Stomach (tissue), 19 donors: ENCODE measurements at places on chromosomes 5 and 9.

DNA sequence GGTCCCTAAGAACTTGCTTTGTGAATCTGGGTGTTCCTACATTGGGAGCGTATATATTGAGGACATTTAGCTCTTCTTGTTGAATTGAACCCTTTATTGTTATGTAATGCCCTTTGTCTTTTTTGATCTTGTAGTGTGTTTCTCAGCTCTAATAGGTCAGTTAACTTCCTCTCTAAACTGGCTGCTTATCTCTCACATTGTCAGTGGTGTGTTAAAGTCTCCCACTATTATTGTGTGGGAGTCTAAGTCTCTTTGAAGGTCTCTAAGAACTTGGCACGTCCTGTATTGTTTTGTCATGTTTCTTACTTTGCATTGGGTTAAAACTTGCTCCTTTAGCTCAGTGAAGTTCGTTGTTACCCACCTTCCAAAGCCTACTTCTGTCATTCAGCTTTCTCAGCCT lies 36.2 kb downstream of the RIC1 start:
- H3K27ac ChIP-seq: no peak overlapping the region
- no peak for DNase-seq
- no peaks in the 10 kb centered on the region for H3K4me1 ChIP-seq

DNA sequence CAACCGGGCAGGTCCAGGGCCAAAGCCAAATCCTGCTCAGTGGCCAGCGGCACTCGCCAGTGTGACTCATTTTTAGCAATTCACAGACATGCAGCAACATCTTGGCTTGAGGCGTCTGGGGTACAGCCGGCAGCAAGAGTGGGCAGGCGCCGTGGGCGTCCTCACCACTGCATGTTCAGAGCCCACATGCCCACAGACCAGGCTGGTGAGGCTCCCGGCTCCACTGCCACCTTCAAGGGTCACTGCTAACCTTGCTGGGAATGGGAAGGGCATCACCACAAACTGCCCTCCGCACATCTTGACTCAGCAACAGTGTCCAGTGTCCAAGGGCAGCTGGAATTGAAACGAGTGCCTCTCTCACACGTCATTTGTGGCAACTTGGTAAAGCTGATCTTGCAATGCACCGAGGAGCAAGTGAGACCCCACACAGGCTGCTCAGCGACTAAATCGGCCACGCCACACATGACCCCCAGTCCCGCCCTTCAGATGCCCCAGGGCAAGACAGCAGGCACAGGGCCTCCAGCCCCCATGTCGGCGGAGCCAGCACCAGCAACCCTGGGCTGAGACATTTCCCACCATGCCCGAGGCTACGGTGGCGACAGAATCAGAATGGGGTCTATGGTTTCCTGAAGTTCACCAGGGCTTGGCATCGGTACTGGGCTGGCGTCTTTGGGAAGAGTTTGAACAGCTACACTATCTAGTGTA lies 140.3 kb downstream of the ROR2 start:
- H3K4me3 ChIP-seq: no peak overlapping the region
- H3K4me1 ChIP-seq: peaks cover 7% of the 10 kb centered on the region
- no peaks in the 10 kb centered on the region for H3K36me3 ChIP-seq
- DNase-seq: no peak
- no peak overlapping the region for H3K27ac ChIP-seq
- no peaks in the 10 kb centered on the region for H3K27me3 ChIP-seq

DNA sequence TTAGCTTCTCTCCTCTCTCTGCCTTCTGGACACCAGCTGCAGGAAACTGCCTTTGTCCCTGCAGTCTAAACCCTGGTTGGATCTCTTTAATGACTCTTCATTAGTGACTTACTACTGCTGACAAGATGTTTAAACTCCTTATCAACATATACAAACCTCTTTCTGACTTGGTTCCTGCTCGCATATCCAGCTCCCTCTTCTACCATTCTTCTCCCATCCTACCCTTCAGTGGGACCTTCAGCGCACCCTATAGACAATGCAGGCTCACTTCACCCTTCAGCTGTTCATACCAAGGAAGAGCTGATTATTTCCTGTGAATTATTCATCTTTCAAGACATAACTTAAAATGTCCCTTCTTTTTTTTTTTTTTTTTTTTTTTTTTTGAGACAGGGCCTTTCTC lies 436.5 kb downstream of the KIAA0825 start:
- no peak overlapping the region for H3K4me3 ChIP-seq
- no peak overlapping the region for H3K27ac ChIP-seq

DNA sequence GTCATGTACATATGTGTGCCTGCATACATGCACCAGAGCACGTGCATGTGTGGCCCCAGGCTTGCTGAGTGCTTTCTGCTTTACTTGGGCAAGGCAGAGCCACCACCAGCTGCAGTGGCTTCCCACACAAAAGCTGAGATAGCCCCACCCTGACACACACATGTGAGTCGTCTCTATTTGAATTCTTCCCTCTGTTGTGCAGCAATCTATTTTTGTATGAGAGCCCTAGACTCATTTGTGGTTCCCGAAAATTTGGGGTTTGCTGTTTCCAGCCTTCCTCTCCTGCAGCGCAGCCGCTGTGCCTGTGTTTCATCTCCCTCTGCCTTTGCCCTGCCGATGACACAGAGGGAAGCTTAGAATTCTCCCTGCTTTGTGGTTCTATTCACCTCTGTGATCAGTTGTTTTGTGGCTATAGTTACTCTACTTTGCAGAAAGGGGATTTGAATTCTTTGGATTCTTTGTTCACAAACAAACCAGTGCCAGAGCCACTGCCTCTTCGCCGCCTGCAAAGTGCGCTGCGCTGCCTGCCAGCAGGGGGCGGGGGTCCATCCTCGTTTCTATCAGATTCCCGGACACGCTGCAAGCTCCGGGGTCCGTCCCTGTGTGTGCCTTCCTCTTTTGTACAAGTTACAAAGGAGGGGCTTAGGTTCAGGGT lies 95.8 kb upstream of the DAP start:
- no peak overlapping the region for H3K4me3 ChIP-seq
- no peak overlapping the region for H3K27ac ChIP-seq
- no peaks in the 10 kb centered on the region for H3K4me1 ChIP-seq
- H3K36me3 ChIP-seq: no peaks in the 10 kb centered on the region

DNA sequence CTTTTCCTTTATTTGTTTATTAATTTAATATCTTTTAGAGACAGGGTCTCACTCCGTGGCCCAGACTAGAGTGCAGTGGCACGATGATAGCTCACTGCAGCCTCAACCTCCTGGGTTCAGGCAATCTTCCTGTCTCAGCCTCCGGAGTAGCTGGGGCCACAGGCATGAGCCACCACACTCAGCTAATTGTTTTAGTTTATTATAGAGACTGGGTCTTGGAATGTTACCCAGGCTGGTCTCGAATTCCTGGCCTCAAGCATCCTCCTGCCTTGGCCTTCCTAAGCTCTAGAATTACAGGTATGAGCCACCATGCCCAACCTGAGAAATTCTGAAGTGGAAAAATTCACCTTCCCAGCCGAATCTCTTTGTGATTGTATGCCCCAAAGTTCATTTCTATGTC lies 139.4 kb upstream of the SLC12A2 start:
- DNase-seq: no peak
- H3K27me3 ChIP-seq: no peaks in the 10 kb centered on the region
- no peak overlapping the region for H3K27ac ChIP-seq
- H3K4me3 ChIP-seq: no peak overlapping the region

- H3K36me3 ChIP-seq: no peaks in the 10 kb centered on the region
- no peaks in the 10 kb centered on the region for H3K4me1 ChIP-seq
- no peak overlapping the region for H3K4me3 ChIP-seq
- H3K27ac ChIP-seq: no peak overlapping the region
Measured at GRCh38 chr5:169910393-169910792, 69.9 kb downstream of the INSYN2B start.

DNA sequence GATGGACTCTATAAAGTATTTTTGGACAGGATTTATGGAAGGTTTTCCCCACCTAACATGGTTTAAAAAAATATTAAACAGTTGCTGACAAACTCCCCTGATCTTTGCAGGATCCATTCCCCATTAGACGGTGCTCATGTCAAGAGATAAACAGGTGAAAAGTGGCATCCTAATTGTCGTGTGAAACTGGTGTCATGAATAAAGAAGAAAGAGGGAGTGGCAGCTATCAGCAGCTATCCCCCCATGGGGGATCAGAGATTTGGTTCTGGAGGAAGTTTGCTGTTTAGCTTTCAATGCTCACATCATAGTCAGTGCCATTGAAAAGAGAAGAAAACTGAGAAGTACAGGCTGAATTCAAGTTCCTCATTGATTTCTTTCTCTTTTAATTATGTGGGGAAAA lies 329.3 kb upstream of the BRINP1 start:
- no peaks in the 10 kb centered on the region for H3K27me3 ChIP-seq
- H3K27ac ChIP-seq: no peak overlapping the region
- no peaks in the 10 kb centered on the region for H3K4me1 ChIP-seq
- no peaks in the 10 kb centered on the region for H3K36me3 ChIP-seq
- no peak overlapping the region for H3K4me3 ChIP-seq
- DNase-seq: no peak

DNA sequence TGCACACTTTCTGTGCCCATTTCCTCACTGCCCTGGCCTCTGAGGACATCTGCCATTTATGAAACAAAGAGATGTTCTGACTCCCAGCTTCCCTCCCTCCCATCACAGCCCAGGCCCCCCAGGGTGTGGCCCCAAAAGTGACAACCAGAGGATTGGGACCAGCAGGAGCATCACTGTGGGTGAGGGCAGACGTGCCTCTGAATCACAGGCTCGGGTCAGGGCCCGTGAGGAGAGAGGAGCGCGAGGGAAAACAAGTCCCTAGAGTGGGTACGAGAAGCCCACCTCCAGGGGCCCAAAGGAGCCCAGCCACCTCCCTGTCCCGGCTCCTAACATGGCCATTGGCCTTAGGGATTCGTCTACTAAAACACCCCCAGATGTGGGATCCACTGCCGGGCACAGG lies 138.0 kb upstream of the FSTL4 start:
- H3K4me3 ChIP-seq: no peak overlapping the region
- no peak for DNase-seq
- H3K36me3 ChIP-seq: no peaks in the 10 kb centered on the region
- H3K27me3 ChIP-seq: peaks cover 7% of the 10 kb centered on the region
- H3K27ac ChIP-seq: no peak overlapping the region
